ENCODE measurements at places on chromosomes 3 and 15.

DNA sequence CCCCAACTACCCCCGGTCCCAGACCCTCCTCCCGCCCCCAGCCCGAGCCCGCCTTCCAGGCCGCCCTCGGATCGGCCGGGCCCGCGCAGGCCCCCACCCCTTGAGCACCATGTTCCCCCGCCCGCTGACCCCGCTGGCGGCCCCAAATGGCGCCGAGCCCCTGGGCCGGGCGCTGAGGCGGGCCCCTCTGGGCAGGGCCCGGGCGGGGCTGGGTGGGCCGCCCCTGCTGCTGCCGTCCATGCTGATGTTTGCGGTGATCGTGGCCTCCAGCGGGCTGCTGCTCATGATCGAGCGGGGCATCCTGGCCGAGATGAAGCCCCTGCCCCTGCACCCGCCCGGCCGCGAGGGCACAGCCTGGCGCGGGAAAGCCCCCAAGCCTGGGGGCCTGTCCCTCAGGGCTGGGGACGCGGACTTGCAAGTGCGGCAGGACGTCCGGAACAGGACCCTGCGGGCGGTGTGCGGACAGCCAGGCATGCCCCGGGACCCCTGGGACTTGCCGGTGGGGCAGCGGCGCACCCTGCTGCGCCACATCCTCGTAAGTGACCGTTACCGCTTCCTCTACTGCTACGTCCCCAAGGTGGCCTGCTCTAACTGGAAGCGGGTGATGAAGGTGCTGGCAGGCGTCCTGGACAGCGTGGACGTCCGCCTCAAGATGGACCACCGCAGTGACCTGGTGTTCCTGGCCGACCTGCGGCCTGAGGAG lies 472 bp downstream of the CHST14 start:
- DNase-seq, result no peak

DNA sequence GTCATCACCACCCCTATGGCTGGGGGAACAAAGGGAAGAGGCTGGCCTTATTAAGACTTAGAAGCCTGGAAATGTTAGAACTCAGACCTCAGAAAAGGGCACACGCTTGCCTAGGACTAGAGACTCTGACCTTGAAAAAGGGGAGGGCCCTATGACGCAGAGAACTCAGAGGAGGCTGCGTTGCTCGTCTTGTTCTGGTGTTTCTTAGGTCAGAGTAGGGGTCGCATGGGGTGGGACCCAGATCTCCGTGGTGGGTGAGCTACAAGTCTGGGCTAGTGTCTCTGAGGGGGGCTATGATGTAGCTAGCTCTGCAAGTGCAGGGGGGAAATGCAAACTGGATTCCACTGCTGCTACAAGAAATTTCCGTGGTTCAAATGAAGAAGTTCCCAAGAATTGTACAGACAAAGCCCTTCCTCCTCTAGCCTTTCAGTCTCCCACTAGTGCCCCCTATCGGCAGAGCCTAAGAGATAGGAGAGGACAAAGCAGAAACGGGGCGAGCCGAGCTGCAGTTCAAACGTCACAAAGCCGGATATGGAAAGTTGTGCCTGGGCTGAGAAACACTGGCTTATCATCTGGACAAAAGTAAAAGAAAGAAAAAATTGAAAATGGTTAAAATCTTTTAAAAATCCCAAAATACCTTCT lies 392.9 kb upstream of the ROBO2 start:
- DNase-seq, result no peak

DNA sequence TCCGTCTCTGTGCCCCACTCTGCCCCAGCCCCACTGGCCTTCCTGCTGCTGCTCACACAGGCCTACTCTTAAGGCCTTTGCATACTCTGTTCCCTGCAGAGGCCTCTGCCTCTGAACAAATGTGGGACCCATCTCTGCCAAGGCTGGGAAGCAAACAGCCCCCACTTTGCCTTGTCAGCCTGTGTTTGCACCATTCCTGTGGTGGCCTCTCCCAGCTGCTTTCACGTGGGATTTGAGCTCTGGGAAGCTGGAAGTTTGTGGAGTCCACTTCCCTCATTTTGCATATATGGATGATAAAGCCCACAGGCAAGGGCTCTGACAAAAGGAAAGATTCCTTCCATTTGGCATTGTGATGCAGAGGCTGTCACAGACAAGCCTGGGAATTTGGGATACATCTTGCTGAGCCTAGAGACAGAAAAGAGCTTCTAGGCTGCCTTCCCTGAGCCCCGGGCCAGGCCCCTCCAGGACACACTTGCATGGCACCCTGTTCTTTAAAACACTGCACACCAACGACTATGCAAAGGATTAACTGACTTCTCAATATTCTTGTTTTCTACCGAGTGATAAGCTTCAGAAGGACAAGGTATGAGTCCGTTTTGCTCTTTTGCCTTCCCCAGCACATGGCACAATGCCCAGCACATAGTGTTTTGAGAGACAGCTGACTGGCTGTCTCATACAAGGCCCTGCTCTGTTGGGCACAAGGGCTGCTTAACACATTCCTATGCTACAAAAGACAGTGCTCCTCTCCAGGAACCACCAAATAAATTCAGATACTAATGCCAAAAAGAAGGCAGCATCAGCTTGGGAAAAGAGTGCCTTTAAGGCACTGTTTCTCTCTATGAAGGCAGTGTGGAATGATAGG lies 120.7 kb upstream of the TOPAZ1 start:
- no peak for DNase-seq

- no peak for DNase-seq
Measured at GRCh38 chr3:107637416-107638183, 114.8 kb downstream of the BBX start.

DNA sequence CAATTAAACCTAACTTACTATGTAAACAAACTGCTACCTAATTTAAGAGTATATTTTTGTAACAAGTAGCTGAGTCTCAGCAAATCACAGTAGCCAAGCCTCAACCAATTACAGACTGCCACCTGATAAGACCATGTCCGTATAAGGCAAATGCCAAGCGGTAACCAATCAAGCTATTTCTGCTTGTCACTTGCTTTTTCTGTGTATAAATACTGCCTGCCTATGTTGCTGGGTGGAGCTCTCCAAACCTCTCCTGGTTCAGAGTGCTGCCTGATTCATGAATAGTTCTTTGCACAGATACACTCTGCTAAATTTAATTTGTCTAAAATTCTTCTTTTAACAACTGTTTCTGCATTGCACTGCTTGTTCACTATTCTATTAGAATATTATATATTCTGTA lies 42.6 kb downstream of the ZNF148 start:
- no peak for DNase-seq
